ENCODE measurements at places on chromosomes 3 and 15.

DNA sequence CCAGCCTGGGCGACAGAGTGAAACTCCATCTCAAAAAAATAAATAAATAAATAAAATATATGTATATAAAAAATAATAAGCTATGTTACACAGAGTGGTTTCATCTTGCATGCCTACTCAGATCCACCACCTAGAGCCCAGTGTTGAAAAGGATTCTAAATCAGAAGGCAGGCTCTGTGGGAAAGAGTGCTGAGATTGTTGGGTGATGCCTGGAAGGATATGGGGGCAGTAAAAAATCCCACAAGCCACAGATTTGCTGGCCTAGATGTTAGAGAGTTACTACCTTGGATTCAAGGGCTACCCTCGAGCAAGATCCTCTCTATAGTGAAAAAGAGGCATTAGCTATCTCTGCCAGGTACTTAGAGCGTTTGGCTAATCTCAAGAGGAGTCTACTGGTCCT is 144.3 kb downstream of the STAC start:
- DNase-seq = no peak

DNA sequence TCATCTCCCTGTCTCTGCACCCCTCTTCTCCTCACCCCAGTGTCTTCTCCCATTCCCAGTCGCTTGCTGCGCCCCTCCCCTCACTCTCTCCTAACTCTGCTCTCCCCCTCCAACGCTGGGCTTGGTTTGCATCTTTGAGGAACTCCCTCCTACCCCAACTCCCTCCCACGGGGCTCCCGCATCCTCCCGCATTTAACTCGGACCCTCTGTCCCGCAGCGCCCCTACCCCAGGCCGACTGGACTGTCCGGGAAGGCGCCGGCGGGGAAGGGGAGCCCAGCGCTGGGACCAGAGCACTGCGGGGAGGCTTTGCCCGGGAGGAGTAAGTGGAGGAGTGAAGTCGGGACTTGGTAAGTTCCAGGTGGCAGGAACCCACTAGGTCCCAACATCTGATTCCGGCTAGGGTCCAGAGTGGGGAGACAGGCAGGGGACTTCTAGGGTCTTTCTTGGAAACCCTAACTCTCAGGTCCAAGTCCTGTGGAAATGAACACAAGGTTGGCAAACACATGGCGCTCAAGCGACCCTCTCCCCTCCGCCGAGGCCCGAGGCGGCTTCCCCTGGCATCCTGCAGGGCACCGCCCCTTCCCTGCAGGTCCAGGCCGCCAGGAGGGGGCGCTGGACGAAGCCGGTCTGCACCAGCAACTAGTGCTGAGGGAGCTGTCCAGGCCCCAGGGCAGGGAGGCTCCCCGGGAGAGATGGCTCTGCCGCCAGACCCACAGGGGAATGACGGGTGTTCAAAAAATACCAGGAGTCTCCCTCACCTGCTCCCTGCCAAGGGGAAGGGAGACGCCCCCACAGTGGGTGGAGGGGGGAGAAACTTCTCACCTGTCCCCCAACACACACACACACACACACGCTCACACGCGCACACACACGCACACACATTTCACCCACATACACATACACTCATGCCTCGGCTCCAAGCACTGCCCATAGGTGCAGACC is 53.2 kb downstream of the LHFPL4 start:
- no peak for DNase-seq

DNA sequence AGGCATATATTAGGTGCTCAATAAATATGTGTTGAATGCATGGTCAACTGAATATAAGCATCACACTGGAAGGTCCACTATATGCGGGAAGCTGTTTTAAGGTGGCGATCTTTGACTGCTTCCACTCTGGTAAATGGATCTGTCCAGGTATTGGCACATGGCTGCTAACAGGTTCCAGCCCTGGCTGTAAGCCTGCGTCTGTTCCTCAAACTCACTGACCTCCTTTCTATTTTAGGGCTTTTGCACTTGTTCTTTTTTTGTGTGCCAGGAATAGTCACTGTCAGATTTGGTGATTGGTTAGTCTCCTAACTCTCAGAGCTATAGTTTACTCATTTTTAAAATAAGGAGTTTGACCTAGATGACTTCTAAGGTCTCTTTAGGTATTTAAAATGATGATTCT is 46.2 kb downstream of the ADAMTSL3 start:
- DNase-seq = no peak

DNA sequence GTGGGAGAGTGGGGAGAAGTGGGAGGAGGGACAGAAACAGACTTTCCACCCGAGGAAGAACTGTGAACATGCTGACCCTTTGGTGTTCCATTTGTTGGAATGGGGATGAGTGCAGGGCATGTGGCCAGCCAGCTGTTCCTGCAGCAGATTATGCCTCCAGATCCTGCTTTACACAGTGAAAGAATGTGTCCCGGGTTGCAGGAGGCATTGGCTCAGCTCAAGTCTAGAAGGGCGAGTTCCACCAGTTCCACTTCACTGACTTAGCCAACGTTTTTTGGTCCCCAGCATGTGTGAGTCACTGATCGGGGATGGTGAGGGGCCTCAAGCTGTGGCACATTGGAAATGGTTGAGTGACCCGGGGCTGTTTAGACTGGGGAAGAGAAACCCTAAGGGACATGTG is 307.0 kb upstream of the ROPN1 start:
- DNase-seq = no peak

GRCh38 chr3:3316521-3316920 is 137.0 kb upstream of the CRBN start:
- DNase-seq = no peak

DNA sequence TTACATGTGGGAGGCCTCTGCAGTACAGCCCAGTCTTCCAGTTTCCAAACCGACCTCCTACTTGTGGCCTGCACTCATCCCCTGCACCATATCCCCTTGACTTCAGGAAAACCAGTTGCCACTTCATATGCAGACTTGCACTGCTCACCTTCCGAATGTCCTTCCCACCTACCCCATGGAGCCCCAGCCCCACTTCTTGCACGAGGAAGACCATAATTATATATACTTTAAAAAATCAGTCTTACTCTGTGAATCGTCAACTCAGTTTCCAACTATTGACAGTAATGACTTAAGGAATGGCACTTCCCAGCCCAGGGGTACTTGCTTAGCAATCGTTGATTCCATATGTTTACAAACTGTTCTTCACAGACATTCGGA is 136.1 kb downstream of the OPA1 start:
- no peak for DNase-seq

DNA sequence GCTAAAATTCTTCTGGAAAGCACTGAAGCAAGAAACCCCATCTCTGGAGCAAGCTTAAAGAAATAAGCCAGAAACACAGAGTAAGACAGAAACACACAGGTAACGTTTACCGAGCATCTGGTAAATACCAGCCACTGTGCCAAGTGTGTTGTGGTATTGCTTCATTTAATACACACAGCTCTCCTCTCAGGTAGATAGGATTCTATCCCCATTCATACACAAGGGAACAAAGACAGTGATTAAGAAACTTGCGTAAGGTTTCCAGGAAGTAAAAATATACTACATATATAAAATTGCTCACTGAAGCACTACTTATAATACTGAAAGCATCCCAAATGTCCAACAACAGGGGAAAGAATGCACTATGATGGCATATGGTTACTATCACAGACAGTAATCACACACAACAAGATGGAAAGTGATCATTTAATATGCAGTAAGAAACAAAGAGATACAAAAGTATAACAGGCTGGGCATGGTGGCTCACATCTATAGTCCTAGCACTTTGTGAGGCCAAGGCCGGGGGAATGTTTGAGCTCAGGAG is 27.5 kb downstream of the TAMM41 start:
- no peak for DNase-seq

DNA sequence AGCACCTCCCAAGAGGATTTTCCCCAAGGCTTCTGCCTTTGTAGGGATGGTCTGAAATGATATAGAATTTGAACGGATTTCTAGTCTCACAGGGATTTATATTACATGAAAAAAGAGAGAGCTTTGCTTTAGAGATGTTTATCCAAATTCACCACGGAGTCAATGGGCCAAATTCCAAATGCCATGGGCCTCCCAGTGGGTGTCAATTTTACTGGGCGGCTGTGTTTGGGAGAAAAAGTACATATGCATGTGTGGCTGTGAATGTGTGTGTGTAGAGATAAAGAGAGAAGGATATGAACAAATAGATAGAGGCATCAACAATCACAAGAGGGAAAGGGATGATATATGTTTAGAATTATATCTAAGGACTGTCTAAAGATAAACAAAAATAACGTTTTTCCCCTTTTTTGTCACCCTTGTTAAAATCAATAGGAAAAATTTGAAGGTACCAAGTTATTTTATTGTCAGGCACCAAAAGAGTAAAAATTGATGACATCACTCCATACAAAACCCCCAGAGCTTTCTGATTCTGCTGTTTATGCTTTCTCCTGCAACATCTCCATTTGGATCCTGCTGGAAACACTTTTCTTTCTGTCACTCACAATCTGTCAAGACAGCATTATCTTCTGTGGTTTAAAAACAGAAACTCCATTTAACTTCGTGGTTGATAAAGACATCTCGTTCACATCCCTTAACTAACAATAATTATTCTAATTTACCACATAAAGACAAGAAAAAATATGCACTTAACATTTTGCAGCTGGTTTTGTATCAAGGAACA is 160.7 kb downstream of the FHIT start:
- DNase-seq = no peak

GRCh38 chr3:29890801-29891200 is 609.9 kb downstream of the RBMS3 start:
- DNase-seq = no peak

GRCh38 chr3:169998668-169999131 is 32.1 kb downstream of the SEC62 start:
- DNase-seq = peak; percentile 85

DNA sequence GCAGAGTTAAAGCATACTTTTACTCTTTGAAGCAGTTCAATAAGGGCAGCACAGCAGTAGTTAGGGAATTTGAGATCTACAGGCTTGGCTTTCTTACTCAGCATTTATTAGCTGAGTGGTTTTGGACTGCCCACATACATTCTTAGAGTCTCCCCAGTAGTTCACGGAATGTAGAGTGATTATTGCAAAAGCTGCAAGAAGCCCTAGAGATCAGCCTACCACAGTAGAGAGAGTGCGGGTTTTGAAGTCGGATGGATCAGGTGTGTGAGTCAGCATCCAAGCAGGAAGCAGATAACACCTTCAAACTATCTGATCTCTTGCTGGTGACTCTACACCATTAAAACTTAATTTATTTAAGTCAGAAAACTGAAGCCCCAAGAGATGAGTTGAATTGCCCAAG is 171.9 kb downstream of the SYNPR start:
- no peak for DNase-seq

DNA sequence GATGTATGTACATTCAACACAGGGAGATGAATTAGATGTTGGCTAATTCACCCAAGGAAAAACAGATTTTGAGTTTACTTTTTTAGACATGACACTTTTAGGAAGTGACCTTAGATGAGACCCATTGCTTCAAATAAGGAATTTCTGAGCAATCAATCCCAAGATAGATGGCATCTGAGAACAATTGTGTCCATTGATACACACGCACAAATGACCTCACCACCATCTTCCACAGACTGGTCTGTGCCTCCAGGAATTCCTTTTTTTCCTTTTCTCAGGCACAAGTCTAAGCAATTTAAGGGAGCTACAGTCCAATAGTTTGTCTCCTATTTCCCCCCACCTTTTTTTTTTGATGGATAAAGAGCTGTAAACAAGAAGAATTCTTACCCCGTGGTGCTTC is 265.3 kb downstream of the TBL1XR1 start:
- no peak for DNase-seq

DNA sequence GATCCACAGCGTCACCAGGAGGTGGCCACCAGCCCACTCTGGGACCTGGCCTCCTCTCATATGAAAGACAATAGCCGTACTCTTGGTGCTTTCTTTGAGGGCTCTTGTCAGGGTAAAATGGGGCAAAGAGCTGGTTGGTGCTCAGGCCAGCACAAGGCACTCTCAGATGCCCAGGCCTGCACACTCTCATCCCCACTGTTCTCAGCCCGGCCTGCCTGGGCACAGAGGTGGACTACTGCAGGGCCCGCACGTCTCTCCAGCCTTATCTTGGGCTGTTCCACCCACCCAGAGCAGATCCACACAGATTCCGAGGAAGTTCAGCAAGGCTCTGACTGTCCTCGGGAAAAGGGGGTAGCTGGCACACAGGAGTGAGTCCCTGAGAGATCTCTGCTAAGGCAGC is 122.8 kb upstream of the PRR20G start:
- DNase-seq = no peak

- no peak for DNase-seq
These were observed 183.4 kb upstream of the THRB start for GRCh38 chr3:24678021-24678420.

DNA sequence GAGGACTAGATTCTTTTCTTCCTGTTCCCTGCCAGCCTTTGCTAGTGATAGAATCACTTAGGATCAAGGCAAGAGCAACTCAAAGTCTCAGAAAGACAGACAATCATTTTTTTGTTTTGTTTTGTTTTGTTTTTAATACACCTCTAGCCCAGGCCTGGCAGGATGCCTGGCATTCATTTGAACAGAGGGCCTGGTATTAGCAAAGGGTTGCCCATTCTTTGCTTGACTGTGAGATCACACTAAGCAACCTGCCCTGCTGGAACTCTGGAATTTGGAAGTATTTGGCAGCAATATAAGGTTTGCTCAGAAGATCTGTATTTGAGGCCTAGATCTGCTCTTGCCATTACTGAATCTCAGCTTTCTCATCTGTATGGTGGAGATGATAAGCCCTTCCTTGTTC is 21.8 kb upstream of the ATP13A5 start:
- DNase-seq = no peak

GRCh38 chr3:194220901-194221326 is 85.0 kb downstream of the HES1 start:
- DNase-seq = no peak

DNA sequence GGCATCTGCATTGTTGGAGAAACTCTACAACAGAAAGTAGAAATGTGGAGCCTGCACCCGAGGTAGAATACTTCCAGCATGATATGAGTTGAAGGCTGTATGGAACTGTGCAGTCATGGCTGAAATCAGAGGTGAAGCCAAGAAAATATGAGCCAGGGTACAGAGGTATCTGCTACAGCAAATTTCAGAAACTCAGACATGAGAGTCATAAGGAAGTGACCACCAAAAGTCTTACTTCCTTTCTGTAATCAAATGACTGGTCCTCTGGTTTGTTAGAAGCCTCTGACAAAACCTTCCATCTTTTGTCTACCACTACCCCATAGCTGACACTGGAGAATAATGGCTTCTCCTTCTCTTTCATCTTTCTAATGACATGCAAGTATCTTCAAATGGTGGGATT is 159.4 kb downstream of the TMEM108 start:
- no peak for DNase-seq

DNA sequence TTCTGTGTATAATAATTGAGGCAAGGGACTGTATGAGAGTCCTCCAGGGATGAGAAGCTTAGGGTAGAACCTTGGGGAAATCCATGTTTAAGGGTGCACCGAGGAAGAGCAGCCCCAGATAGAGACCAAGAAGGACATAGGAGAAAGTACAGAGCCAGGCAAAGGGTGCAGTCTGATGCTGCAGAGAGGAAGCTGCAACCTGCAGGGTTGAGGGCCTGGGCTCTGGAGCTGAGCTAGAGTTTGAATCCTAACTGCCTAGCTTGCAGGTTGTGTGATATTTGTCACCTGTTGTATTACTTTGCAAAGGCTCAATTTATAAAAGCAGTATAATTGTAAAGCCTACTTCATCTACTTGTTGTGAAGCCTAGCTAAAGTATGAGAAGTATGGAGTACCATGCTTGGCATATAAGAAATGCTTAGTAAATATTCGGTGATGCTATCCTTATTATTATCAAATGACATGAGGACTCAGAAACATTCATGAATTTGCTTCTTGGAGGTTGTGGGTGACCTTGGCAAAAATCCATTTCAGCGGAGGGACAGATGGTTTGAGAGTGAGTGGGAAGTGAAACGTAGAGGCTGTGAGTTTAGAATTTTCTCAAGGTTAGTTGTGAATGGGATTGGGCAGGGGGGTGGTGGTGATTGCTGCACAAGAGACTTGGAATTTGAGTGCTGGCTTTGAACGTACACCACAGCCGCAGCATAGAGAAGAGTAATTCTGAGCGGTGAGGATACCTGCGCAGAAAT is 43.8 kb downstream of the PLCL2 start:
- DNase-seq = no peak
